Uterus (tissue), 4 donors: ENCODE measurements at places on chromosomes 4 and X. TPM values are rescaled to one million over a fixed set of nuclear protein-coding genes. Genes with fewer than 3 reads are reported as not detected.

ADGRG2 gene
- 2.9 TPM for total RNA-seq

- H3K36me3 ChIP-seq: no peaks in the 10 kb centered on the region
- no peak for DNase-seq
- H3K4me3 ChIP-seq: no peak overlapping the region
- no peak overlapping the region for H3K27ac ChIP-seq
- no peaks in the 10 kb centered on the region for H3K27me3 ChIP-seq
Observed at GRCh38 chr4:145840162-145840768, 98.4 kb downstream of the ZNF827 start.

USP51 gene
- 8.2 TPM for total RNA-seq

DNA sequence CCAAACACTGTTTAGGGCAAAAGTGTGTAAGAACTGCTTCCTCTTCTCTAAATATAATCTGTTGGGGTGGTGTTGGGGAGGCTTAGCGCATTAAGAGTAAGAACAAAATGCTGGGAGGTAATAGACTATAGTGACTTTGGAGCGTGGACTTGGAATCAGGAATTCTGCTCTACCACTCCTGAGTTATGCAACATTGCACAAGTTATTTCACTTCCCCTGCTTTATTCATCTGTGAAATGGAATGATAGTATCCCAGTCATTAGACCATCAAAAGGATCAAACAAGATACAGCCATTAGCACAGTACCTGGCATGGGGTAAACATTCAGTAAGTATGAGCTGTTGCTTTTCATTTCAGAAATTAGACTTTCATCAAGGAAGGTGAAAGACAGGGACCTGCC, 58.7 kb downstream of the IGFBP7 start:
- no peak for DNase-seq
- no peaks in the 10 kb centered on the region for H3K4me1 ChIP-seq
- H3K4me3 ChIP-seq: no peak overlapping the region
- H3K27me3 ChIP-seq: no peaks in the 10 kb centered on the region
- H3K36me3 ChIP-seq: no peaks in the 10 kb centered on the region
- H3K27ac ChIP-seq: no peak overlapping the region

NHS gene
- total RNA-seq: 10.5 TPM

- H3K4me1 ChIP-seq: no peaks in the 10 kb centered on the region
- no peaks in the 10 kb centered on the region for H3K27me3 ChIP-seq
- no peak overlapping the region for H3K4me3 ChIP-seq
- no peaks in the 10 kb centered on the region for H3K36me3 ChIP-seq
- no peak for DNase-seq
Observed at GRCh38 chr4:140255467-140255866, 101.5 kb upstream of the MAML3 start.

- DNase-seq: no peak
- H3K27me3 ChIP-seq: no peaks in the 10 kb centered on the region
- no peak overlapping the region for H3K4me3 ChIP-seq
- H3K4me1 ChIP-seq: no peaks in the 10 kb centered on the region
Observed at GRCh38 chrX:39144323-39144722, 343.1 kb downstream of the MID1IP1 start.

DNA sequence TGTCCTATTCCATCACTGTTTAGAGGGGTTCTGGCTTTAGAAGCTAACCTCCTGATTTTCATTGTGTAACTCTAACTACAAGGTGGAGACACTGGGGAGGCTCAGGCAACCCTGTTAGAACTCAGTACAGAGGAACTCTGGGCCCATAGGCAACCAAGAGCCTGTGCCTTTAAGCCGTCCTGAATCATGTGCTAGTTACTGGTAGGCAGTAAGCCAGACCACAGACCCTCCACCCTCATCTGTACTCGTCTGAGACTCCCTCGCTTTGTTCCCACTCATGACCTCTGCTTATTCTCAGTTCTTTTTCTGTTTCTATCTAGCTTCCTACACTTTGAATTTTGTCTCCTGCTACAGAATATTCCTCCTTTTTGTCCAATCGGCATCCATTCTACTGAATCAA, 31.4 kb downstream of the TBC1D1 start:
- H3K27ac ChIP-seq: no peak overlapping the region
- no peaks in the 10 kb centered on the region for H3K4me1 ChIP-seq
- DNase-seq: no peak
- no peaks in the 10 kb centered on the region for H3K27me3 ChIP-seq
- H3K4me3 ChIP-seq: no peak overlapping the region

GRCh38 chr4:99960648-99961047, 10.6 kb upstream of the H2AZ1 start:
- no peak overlapping the region for H3K27ac ChIP-seq
- no peak for DNase-seq
- H3K4me3 ChIP-seq: no peak overlapping the region
- no peaks in the 10 kb centered on the region for H3K4me1 ChIP-seq
- H3K27me3 ChIP-seq: no peaks in the 10 kb centered on the region

GRCh38 chrX:152313529-152314302, 137.4 kb downstream of the GABRA3 start:
- H3K27me3 ChIP-seq: no peaks in the 10 kb centered on the region
- no peaks in the 10 kb centered on the region for H3K4me1 ChIP-seq
- no peak overlapping the region for H3K4me3 ChIP-seq
- H3K36me3 ChIP-seq: no peaks in the 10 kb centered on the region
- DNase-seq: no peak
- H3K27ac ChIP-seq: no peak overlapping the region
